ENCODE measurements at places on chromosomes 7 and 10.

- no peak for DNase-seq
These were observed 46.2 kb downstream of the FAM53B start for GRCh38 chr10:124697837-124698544.

- DNase-seq: peak; percentile 44
These were observed 5.9 kb upstream of the LGI1 start for GRCh38 chr10:93751832-93752231.

GRCh38 chr7:101081432-101081831 lies 3.8 kb upstream of the TRIM56 start:
- no peak for DNase-seq

DNA sequence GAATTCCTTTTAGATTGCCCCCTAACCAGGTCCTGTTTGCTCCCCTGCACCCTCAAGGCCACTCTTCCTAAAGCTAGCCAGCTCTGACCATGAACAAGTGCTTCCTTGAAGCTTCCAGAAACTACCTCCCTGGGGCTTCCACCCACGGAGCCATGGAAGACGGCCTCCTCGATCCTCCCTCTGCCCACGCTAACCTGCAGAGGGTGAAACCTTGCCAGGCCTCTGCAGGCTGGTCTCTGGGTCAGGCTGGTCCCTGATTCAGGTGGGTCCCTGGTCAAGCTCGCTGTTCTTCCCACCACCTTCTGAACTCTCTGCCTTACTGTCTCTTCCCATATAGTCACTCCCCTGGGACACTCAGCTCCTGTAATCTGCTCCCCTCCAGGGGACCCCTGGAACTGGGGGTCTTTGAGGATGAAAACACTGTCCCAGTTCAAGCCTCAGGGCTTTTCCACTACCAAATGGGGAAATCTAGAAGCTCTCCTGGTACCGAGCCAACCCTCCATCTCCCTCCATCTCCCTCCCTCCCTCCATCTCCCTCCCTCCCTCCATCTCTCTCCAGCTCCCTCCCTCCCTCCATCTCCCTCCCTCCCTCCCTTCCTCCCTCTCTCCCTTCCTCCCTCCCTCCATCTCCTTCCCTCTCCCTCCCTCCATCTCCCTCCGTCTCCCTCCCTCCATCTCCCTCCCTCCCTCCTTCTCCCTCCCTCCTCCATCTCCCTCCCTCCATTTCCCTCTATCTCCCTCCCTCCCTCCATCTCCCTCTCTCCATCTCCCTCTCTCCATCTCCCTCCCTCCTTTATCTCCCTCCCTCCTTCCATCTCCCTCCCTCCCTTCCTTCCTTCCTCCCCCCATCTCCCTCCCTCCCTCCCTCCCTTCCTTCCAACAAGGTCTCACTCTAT lies 2.9 kb downstream of the MLXIPL start:
- DNase-seq: no peak

DNA sequence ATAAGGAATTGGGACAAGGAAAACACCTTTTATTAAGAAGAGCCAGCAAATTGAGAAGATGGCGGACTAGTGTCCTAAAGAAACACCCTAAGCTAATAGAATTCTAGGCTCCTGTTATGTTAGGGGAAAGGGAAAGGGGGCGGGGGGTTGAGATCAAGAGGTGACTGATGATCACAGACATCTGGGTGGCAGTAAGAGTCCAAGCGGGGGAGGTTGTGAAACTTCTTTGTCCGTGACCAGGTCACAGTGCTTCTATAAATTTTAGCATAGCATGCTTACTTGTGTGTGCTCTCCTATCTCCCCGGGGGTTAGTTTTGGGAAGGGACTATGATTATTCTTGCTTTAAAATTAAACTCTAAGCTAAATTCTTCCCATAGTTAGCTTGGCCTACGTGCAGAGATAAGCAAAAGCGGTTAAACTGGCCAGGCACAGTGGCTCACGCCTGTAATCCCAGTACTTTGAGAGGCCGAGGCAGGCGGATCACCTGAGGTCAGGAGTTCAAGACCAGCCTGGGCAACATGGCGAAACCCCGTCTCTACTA lies 262.1 kb downstream of the SKIDA1 start:
- DNase-seq: no peak

DNA sequence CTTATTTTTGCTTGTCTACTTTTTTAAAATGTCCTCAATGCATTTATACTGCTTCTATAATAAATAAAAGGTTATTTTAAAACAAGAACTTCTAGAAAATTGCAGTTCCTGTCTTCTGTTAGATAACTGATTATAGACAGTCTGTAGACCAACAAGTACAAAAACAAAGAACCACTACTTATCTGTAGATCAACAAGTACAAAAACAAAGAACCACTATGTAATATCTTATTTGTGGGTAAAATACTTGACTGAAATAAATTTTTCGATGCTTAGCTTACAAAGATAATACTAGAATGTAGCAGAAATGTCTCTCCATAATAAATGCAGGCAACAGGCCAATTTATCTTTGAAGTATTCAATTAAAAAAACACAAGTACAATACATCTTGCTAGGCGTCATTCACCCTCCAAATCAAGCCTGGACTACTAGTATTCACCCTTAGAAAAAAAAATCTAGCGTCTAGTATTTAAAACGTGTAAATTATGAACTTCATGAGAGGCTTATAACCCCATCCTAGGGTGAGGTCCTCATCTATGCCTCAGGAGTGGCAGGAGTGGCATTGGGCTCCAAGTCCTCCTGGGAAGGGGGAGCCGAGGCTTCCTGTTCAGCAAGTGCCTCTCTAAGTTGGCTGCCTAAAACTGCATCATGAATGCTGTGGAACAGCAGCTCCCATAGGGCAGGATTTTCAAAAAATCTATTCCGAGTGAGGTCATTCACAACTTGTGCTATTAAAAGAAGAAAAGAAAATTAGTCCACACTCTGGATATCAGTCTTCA lies 26.6 kb downstream of the PSMC2 start:
- DNase-seq: no peak

- no peak for DNase-seq
These were observed 34.0 kb downstream of the CPXM2 start for GRCh38 chr10:123857616-123858015.

DNA sequence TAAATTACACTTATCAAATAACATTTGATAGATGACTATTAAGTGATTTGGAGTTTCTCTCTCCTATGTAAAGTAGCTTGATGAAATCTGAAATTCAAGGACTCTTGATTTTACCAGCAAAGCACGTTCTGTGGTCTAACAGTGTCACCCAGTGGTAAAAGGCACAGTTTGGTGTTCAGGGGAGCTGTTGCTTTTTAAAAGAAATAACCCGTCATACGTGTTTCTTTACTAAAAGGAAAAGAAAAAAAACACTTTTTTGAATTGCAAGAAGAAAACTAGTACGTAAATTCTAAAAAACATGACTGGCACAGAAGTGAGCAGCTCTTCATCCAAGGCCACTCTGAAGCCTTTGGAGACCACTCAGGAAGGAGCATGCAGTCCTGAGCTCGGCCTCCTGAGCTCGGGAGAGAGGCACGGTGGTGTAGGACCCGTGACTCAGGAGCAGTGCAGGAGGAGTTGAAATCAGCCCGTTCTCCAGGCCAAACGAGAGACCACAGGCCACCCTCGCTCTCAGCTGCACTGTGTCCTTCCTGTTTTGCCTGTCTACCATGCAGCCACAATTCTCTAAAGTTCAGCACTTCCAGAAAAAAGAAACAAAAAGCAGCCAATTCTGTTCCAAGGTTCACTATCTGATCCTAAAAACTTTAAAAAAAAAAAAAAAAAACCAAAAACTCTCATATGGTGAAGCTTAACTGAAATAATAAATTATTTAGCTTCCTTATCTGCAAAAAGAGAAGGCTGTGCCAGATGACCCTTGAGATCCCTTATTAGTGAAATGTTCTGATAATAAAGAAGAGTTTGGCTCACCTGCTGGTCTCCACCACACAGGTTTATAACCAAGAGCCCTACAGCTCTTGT lies 212.6 kb upstream of the FRMD4A start:
- DNase-seq: peak; percentile 35

GRCh38 chr7:38107486-38107893 lies 70.6 kb upstream of the STARD3NL start:
- DNase-seq: peak; percentile 60
